Cardiac muscle cell (in vitro differentiated cells and primary cell): ENCODE measurements at places on chromosomes 2 and 18.
A peak's percentile ranks its signal among the peaks of the same experiment; 100 is the strongest.

GRCh38 chr2:71122387-71123298 lies 7.4 kb downstream of the MCEE start:
- no peak for DNase-seq

DNA sequence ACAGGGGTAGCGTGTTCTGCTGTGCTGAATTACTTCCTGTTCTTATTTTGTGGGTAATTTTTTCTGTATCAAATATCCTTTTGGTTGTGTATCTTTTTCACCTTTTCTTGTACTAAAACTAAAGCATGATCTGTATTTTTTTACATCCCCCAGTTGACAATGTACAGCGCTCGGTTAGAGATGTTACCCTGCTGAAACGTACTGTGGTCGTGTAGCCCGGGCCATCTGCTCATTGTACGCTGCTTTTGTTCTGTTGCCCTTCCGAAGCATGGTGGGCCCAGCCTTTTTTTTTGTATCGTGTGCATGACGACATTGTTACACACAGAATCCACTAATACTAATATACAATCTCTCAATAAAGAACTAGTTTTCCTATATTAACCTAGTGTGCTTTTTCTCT lies 233.1 kb downstream of the HAUS1 start:
- DNase-seq: no peak

GRCh38 chr2:158963071-158963470 lies 5.4 kb upstream of the TANC1 start:
- no peak for DNase-seq

- no peak for DNase-seq
Measured at GRCh38 chr2:122218596-122218995, 463.1 kb downstream of the TSN start.

DNA sequence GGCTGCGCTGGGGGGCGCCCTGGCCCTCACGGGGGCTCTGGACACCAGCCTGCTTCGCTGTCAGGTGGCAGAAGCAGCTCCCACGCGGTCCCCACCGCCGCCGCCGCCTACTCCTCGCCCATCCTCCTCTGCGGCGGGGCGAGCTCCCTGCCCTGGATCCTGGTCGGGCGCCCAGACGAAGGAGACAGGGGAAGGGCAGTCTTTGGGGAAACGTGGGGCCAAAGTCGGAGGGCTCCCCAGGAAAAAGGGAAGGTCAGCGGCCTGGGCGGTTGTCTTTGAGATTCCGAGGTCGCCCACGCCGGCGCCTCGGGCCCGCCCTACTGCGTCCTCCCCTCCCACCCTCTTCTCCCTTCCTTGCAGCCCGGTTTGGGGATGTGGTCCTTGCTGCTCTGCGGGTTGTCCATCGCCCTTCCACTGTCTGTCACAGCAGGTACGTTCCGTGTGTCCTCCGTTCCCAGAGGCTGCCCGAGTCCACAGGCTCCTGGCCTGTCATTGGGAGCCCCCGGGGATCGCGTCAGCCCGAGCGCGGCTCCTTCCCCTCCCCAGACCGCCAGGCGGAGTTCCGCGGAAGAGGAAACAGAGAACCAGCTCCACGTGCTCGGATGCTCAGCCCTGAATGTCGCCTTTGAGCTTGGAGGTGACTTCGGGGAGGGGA lies 800 bp downstream of the IL1RL2 start:
- no peak for DNase-seq

DNA sequence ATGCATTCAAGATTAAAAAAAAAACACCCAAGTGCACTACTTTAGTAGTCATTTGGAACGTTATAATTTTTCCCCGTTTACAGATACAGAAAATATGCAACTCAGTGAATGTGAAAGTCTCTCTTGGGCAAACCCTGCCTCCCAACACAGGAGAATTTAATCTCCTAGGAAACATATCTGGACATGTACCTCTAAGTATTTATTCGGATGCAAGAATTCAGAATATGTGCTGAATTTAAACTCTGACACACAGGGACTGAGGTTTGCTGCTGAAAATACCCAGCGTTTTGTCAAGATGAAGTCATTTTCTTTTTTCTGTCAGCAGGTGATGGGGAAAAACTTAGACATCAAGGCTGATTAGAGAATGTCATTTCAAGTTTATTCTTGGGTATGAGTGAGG lies 105.4 kb downstream of the ACKR3 start:
- peak; percentile 62 for DNase-seq

DNA sequence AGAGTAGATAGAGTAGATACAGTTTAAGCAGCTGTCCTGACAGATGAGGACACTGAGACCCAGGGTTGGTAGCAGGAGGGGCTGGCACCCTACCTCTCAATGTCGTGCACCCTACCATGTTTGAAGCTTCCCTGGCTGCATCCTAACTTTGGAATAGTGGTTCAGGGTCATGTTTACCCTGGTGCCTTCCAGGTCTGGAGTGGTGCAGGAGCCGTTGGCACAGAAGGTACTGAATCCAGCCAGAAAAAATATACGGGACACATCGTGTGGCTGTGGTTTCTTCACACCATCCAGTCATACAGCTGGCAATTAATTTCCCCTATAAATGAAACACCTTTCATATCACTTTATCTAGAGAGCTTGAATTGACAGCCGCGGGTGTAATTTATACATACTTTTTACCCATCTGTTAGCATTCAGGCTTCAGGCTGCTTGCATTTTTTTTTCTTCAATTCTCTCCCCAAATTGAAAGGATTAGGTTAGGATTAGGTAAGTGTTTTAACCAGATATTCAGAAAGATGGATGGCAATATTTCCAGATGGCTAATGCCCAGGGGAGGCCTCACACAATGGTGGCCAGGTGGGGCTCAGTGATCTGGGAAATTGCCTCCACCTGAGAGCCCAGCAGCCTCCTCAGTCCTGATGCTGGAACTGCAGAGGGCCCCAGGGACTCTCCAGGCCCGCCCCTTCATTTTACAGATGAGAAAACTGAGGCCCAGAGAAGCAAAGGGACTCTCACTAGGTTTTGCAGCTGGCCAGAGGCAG lies 127.0 kb downstream of the CELF4 start:
- no peak for DNase-seq

DNA sequence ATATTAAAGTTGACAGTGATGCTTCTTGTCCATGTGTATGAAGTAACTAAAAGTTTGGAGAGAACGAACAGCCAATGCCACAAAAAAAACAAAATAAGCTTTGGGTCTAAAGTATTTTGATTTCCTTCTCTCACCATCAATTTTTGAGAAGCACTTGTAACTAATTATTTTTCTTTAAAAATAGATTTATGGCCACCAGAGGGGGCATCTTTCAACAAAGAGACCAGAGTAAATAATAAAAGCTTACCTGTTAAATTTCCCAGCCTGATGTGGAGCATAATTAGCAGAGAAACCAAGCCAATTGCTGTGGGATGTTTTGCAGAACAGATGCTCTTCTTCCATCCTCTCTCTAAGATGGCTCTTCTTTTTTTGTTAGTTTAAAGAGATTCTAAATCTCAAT lies 29.0 kb downstream of the LINC00305 start:
- no peak for DNase-seq

DNA sequence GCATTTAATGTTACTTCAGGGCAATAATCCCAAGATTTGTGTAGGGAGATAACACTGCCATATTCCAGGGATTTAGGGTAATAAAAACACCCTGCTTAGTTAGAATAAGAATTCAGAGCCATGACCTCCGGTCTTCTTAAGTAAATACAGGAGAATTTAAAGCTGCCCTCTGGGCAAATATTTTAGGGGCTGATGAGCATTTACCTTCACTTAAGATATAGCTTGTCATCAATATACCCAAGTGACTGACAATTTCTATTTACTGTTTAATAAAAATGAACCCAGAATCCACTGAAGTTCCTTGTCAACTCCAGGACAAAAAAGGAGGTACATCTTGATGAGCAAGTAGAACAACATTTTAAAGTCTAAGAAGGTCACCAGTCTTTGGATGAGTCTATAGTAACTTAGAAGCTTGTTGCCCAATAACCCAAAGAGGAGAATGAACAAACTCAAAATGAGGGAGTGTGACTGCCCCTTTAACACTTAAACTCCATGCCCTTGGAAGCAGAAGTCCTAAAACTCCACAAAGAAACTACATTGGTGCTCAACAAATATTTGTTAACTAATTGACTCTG lies 24.3 kb upstream of the IKZF2 start:
- no peak for DNase-seq

GRCh38 chr2:217932803-217933616 lies 69.8 kb downstream of the TNS1 start:
- DNase-seq: no peak

DNA sequence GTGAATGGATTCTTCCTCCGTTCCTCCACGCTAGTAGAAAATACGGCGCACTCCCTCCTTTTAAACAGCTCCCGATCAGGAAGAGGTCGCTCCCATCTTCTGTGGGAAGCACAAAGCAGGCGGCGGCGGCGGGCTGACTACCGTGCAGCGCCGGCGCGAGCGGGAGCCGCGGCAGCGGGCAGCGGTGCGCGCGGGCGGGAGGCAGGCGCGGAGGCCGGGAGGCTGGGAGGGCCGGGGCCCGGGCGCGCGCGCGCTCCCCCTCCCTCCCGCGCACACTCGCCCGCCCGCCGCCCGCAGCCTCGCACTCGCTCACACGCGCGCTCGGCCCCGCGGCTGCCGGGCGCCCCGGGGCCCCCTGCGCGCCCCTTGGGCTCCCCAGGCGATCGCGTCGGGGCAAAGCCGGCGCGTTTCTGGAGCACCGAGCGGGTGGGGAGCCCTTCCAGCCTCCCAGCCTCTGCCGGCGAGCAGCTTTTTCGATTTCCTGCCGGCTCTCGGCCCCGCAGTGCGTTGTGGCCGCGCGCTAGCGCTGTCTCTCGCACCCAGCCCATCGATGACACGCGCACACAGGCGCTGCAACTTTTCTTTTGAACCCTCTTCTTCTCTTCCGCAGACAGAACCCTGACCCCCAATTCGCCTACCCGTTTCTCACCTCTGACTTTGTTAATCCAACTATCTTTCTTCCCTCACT lies at the start of gene SLC8A1:
TSS of gene SLC8A1 (minus strand) at position 173 of the 688 bp plus-strand sequence.
- DNase-seq: peak; percentile 48

GRCh38 chr18:47985866-47986265 lies 55.4 kb upstream of the SMAD2 start:
- no peak for DNase-seq

- DNase-seq: no peak
Measured at GRCh38 chr2:159658881-159659873, 42.8 kb upstream of the BAZ2B start.

DNA sequence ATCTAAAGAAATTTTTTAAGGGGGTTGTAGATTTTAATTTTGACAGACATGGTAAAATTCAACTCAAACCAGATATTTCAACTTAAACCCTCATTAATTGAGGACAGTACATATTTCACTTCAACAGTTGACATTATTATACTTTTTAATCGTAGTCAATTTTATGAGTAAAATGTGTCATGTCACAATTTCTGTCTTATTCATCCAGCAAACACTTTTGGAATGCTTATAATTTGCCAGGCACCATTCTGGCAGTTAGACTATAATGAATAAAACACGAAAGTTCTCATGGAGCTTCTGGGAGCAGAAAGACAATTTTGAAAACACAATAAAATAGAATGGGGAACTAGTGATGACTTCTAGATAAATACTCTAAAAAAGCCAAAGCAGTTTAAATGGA lies 1094.8 kb downstream of the SUCLG1 start:
- peak; percentile 27 for DNase-seq

- DNase-seq: no peak
Measured at GRCh38 chr2:35339211-35339610, 1016.4 kb upstream of the CRIM1 start.

DNA sequence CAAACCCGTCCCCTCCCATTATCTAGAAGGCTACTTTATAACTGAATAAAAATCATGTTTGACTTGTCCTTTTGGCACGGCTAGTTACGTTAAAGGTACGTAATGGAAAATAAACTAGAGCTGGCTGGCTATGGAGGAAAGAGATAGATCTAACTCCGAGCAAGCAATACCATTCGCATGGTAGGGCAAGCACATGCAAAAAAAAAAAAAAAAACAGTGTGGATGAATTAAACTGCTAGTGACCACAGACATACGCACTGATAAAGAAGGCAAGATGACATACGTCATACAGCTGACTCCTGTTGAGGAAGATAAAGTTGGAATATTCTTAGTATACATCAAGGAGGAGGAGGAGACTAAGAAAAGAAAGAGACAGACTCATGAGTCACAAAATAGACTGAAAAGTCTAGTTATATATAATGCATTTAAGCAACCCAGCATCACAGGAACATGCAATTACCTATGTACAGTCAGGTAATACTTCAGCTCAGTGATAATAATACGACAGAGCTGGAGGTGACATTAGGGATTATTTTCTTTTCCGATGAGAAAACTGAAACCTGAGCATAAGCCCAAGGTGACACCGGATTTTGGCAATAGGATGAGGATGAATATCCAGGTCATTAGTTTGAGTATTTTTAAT lies 37.9 kb upstream of the NARS1 start:
- no peak for DNase-seq
